Activated T-cell treated with anti-CD3 and anti-CD28 coated beads, Interleukin-2, amount 50 U/mL, for 72 hours (primary cell): ENCODE measurements at places on chromosomes 12 and 14.

DNA sequence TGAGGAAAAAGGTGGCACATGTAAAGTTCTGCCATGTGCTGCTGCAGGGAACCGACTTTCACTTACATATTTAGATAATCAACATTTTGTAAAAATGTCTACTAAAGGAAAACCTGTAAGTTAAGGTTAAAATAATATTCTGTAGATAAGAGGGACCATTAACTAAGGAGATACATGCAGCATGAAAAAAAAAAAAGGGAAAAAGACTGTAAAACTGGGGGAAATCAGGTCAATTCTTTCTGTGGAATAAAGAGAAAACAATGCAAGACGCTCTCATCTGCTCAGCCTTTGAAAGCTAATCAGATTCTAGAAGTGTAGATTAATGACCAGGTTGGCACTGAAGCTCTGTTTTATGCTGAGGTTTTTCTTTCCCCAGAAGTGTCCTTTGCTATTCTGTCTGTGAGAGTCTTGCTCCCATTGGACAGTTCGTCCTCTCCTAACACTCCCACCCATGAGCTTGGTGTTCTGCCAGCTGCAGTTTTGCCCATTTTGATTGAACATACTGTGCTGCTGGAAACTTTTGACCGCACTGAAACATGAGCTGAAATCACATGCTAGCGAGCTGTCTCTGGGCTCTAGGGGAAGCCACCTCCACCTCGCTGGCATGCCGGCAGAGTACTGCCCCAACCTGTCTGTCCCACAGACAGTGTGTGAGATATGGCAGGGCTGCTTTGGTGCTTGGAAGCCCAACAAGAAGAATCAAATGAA, 39.7 kb downstream of the PPTC7 start:
- H3K27ac ChIP-seq, result peak overlapping the region; percentile 86
- H3K27me3 ChIP-seq, result no peaks in the 10 kb centered on the region
- peaks cover 33% of the 10 kb centered on the region for H3K36me3 ChIP-seq
- H3K4me3 ChIP-seq, result no peak overlapping the region
- DNase-seq, result no peak

GRCh38 chr12:14962797-14963196, 1.4 kb upstream of the ARHGDIB start:
- peak overlapping the region; percentile 96 for H3K27ac ChIP-seq
- peak overlapping the region; percentile 99 for H3K4me3 ChIP-seq
- H3K4me1 ChIP-seq, result peaks cover 66% of the 10 kb centered on the region

- H3K27ac ChIP-seq, result no peak overlapping the region
- H3K4me1 ChIP-seq, result no peaks in the 10 kb centered on the region
- DNase-seq, result no peak
- H3K36me3 ChIP-seq, result peaks cover 1% of the 10 kb centered on the region
- no peak overlapping the region for H3K4me3 ChIP-seq
Observed at GRCh38 chr14:77276295-77276935, 5.4 kb upstream of the NGB start.

GRCh38 chr12:113422886-113423669, 898 bp downstream of the SDSL start:
- H3K27ac ChIP-seq, result no peak overlapping the region
- no peaks in the 10 kb centered on the region for H3K36me3 ChIP-seq
- DNase-seq, result no peak
- peaks cover 13% of the 10 kb centered on the region for H3K4me1 ChIP-seq

DNA sequence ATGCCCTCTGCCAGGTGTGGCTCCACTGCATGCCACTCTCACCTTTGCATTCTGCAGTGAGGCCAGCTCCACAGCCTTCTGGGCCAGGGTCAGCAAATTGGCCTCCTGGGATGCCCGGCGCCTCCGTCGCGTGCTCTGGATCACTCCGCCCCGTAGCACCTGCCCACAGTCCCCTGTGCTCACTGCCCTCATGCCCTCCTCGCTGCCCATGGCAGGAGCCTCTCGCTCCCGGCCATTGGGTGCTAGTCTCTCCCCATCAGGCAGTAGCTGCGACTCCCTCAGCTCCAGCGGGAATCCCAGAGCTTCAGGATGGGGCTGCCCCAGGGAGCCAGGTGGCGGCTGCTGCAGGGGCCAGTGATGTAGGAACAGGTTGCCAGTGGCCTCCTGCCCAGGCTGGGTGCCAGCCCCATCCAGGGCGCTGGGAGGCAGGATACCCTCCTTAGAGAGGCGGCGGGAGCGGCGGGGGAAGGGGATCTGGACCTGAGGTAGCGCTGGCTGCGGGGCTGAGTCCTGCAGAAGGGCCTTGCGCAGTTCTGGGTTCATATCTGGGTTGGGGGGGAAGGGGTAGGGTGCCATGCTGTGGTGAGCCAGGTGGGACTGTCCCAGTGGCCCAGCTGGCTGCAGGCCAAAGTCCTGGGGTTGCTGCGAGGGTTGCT, 24.5 kb upstream of the PNMA1 start:
- DNase-seq, result no peak
- H3K4me3 ChIP-seq, result no peak overlapping the region
- no peak overlapping the region for H3K27ac ChIP-seq
- H3K27me3 ChIP-seq, result no peaks in the 10 kb centered on the region
- peaks cover 6% of the 10 kb centered on the region for H3K36me3 ChIP-seq

GRCh38 chr14:92751819-92752218, 3.4 kb upstream of the LGMN start:
- no peak overlapping the region for H3K4me3 ChIP-seq
- H3K27me3 ChIP-seq, result peaks cover 35% of the 10 kb centered on the region
- H3K36me3 ChIP-seq, result peaks cover 1% of the 10 kb centered on the region

- peaks cover 26% of the 10 kb centered on the region for H3K27me3 ChIP-seq
- DNase-seq, result no peak
- H3K36me3 ChIP-seq, result no peaks in the 10 kb centered on the region
- peaks cover 35% of the 10 kb centered on the region for H3K4me1 ChIP-seq
- no peak overlapping the region for H3K27ac ChIP-seq
- no peak overlapping the region for H3K4me3 ChIP-seq
Observed at GRCh38 chr12:13176256-13176655, 20.3 kb upstream of the EMP1 start.

- no peak overlapping the region for H3K4me3 ChIP-seq
- H3K36me3 ChIP-seq, result no peaks in the 10 kb centered on the region
- no peaks in the 10 kb centered on the region for H3K4me1 ChIP-seq
- DNase-seq, result no peak
Observed at GRCh38 chr12:52808573-52809160, 5.2 kb downstream of the KRT4 start.

DNA sequence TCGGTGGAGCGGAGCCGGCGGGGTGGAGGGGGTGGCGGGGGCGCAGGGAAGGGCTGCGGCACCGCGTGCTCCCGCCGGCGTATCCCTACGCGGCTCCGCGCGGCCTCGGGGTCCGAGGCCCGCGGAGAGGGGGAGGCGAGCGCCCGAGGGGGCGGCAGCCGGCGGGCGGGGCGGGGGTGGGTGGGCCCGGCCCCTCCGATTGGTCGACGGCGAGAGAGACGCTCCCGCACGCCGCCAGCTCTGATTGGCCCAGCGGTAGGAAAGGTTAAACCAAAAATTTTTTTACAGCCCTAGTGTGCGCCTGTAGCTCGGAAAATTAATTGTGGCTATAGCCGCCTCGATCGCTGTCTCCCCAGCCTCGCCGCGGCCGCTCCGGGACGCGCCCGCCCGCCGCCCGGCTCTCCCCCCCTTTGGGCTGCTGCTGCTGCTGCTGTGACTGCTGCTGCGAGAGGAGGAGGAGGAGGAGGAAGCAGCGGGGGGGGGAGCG, at the start of gene FOXG1:
Gene FOXG1 (plus strand): TSS at position 319 of the 487 bp plus-strand sequence. CDS start 493 bp downstream, outside the sequence.
- peaks cover 17% of the 10 kb centered on the region for H3K4me1 ChIP-seq
- H3K36me3 ChIP-seq, result peaks cover 10% of the 10 kb centered on the region
- peaks cover 65% of the 10 kb centered on the region for H3K27me3 ChIP-seq
- DNase-seq, result no peak
- peak within 1 kb of the TSS; percentile 71 for H3K4me3 ChIP-seq

- peaks cover 7% of the 10 kb centered on the region for H3K27me3 ChIP-seq
- H3K36me3 ChIP-seq, result no peaks in the 10 kb centered on the region
- no peak for DNase-seq
- no peak overlapping the region for H3K27ac ChIP-seq
Observed at GRCh38 chr12:49552014-49552413, 13.2 kb downstream of the KCNH3 start.

- no peak for DNase-seq
- no peaks in the 10 kb centered on the region for H3K4me1 ChIP-seq
- H3K27ac ChIP-seq, result no peak overlapping the region
- H3K4me3 ChIP-seq, result no peak overlapping the region
Observed at GRCh38 chr14:104359301-104359968, 220.1 kb upstream of the C14orf180 start.

DNA sequence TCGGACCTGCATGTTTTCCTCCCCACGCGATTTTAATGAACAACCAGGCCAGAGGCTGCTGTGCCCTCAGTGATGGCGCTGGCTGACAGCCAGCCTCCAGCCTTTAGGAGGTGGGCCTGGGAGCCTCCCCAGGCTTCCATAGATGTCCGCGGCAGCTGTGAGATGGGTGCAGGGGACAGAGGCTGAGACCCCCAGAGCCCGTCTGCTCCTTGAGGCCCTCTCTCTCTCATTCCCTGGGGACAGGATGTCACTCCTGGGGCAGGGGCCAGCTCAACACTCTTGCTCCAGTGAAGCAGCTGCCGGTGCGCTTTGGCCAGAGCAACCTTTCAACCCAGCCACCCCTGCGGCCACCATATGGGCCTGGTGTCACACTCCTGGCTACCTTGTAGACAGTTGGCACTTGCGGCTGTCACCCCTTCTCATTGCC, 24.8 kb downstream of the MVK start:
- H3K4me1 ChIP-seq, result peaks cover 30% of the 10 kb centered on the region
- H3K36me3 ChIP-seq, result no peaks in the 10 kb centered on the region
- H3K4me3 ChIP-seq, result no peak overlapping the region
- H3K27me3 ChIP-seq, result no peaks in the 10 kb centered on the region

DNA sequence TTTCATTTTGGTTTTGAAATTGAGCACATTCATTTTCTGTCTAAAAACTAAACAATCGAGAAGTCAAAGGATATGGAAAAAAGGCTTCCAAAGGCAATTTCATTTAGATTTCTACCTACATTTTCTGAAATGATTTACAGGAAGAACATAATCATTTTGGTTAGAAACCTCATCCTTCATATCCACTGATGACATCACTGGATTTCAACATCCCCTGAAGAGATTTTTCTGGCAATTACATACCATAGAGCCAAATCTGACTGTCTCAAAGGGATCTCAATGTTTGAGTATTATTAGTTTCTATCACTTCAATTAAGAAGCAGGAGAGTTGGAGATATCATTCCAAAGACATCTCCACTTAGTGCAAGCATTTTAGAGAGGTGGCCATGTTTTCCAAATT, 137.8 kb downstream of the TTC7B start:
- DNase-seq, result no peak
- H3K4me1 ChIP-seq, result peaks cover 37% of the 10 kb centered on the region
- peak overlapping the region; percentile 100 for H3K27ac ChIP-seq
- no peak overlapping the region for H3K4me3 ChIP-seq
- H3K36me3 ChIP-seq, result no peaks in the 10 kb centered on the region

- H3K4me3 ChIP-seq, result no peak overlapping the region
- peaks cover 10% of the 10 kb centered on the region for H3K27me3 ChIP-seq
Observed at GRCh38 chr12:499837-500458, 40.2 kb downstream of the B4GALNT3 start.

DNA sequence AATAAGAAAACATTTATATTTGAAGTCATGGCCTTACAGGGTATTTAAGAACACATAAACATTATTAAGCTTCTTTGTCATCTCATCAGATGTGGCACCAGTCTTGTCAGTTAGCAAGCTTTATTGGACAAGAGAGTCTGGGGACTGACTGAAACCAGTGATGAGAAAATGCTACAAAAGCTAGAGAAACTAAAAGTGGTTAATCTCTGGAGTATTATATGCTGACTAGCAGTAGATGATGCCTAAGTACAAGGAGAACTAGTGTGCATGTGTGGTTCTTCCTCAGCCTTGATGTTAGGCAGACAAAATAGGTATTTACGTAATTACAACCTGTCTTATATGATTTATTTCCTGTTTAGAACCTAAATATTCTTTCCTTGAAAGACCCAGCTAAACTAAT, 176.5 kb downstream of the CPNE8 start:
- DNase-seq, result no peak
- H3K4me3 ChIP-seq, result no peak overlapping the region
- H3K27ac ChIP-seq, result no peak overlapping the region
- peaks cover 3% of the 10 kb centered on the region for H3K36me3 ChIP-seq
- H3K27me3 ChIP-seq, result no peaks in the 10 kb centered on the region
- H3K4me1 ChIP-seq, result no peaks in the 10 kb centered on the region

GRCh38 chr14:84253326-84253725, 1276.6 kb upstream of the FLRT2 start:
- no peak overlapping the region for H3K27ac ChIP-seq
- no peaks in the 10 kb centered on the region for H3K27me3 ChIP-seq
- H3K4me1 ChIP-seq, result no peaks in the 10 kb centered on the region
- H3K36me3 ChIP-seq, result no peaks in the 10 kb centered on the region
- DNase-seq, result no peak
- no peak overlapping the region for H3K4me3 ChIP-seq

- no peaks in the 10 kb centered on the region for H3K36me3 ChIP-seq
- no peak overlapping the region for H3K27ac ChIP-seq
- peak overlapping the region; percentile 80 for H3K4me3 ChIP-seq
- peaks cover 15% of the 10 kb centered on the region for H3K4me1 ChIP-seq
- DNase-seq, result peak; percentile 70
Observed at GRCh38 chr12:131830335-131830913, 2.2 kb downstream of the MMP17 start.

DNA sequence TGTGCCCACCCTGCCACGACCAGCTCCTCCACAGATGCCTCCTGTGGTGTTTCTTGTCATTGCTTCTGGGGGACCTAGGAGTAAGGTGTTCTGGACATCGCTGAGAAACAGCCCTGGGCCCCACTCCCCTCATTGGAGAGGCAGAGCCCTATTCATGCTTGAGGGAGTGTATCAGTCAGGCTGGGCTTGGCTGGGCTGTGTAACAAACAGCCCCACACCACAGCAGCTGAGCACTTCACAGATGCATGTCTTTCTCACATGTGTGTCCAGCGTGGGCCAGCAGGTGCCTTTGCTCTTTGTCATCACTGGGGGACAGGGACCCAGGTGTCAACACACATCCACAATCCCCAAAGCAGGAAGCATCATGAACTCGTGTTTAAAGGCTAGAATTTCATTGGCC, 65.1 kb upstream of the FBRSL1 start:
- no peak overlapping the region for H3K27ac ChIP-seq
- H3K36me3 ChIP-seq, result no peaks in the 10 kb centered on the region
- peaks cover 7% of the 10 kb centered on the region for H3K4me1 ChIP-seq
- H3K27me3 ChIP-seq, result peaks cover 1% of the 10 kb centered on the region

DNA sequence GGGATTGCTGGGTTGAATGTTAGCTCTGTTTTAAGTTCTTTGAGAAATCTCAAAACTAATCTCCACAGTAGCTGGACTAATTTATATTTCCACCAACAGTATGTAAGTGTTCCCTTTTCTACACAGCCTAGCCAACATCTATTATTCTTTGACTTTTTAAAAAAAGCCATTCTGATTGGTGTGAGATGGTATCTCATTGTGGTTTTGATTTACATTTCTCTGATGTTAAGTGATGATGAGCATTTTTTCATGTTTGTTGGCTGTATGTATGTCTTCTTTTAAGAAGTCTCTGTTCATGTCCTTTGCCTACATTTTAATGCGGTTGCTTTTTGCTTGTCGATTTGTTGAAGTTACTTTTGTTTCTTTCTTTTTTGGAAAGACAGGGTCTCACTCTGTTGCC, 301.1 kb upstream of the OR4E1 start:
- no peaks in the 10 kb centered on the region for H3K27me3 ChIP-seq
- peaks cover 35% of the 10 kb centered on the region for H3K4me1 ChIP-seq
- no peak for DNase-seq
